ENCODE measurements at places on chromosomes 13 and 19. TPM values are rescaled to one million over a fixed set of nuclear protein-coding genes. Genes with fewer than 3 reads are reported as not detected.

The PINLYP gene
- 0.81 TPM for total RNA-seq

The PLPP2 gene
- 1.7 TPM for total RNA-seq

The FGF22 gene
- total RNA-seq = not detected

The SLC10A2 gene
- not detected for total RNA-seq

The TSKS gene
- not detected for total RNA-seq

DNA sequence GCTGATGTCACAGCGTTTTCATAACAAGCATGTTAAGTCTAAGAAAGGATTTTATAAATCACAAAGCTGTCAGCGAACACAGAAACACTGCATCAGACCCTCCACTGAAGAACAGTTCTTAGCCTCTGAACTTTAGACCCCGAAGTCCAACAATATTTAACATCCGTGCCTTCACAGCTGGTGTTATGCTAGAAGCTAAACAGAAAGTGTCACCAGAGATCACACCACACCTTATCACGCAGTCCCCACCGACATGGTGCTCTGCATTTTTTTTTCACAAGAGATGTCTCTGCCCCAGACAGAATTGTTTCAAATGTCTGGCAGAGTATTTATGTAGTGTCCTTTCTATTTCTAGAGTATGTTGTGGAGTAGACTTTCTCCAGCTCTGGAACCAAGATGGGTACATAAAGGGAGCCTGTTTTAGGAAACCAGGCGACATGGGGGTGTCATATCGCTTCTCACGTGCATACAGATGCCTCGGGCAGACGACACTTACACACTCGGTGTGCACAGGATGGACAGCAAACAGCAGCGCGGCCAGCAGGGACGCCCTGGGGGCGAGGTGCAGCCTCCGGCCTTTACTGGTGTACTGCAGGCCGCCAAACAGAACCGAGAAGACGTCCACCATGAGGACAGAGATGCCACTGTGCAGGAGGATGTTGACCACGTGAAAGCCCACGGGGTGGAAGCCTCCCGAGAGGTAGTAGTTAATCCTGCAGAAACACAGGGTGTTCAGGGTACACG is 12.0 kb downstream of the TMTC4 start:
- no peak for DNase-seq
- no peaks in the 10 kb centered on the region for H3K4me1 ChIP-seq
- H3K27ac ChIP-seq = no peak overlapping the region
- H3K36me3 ChIP-seq = peaks cover 25% of the 10 kb centered on the region
- H3K4me3 ChIP-seq = no peak overlapping the region
- no peaks in the 10 kb centered on the region for H3K27me3 ChIP-seq

GRCh38 chr13:113652404-113653263 is 5.4 kb downstream of the ATP4B start:
- no peak overlapping the region for H3K27ac ChIP-seq
- H3K27me3 ChIP-seq = no peaks in the 10 kb centered on the region
- H3K4me1 ChIP-seq = peaks cover 4% of the 10 kb centered on the region
- no peak for DNase-seq
- H3K4me3 ChIP-seq = no peak overlapping the region

- no peaks in the 10 kb centered on the region for H3K27me3 ChIP-seq
- H3K27ac ChIP-seq = no peak overlapping the region
- H3K4me3 ChIP-seq = no peak overlapping the region
- peaks cover 5% of the 10 kb centered on the region for H3K36me3 ChIP-seq
- no peak for DNase-seq
Measured at GRCh38 chr13:48066310-48066989, 28.5 kb downstream of the MED4 start.

GRCh38 chr19:38032151-38032550 is 125.1 kb downstream of the SIPA1L3 start:
- no peaks in the 10 kb centered on the region for H3K4me1 ChIP-seq
- no peak for DNase-seq
- H3K27ac ChIP-seq = no peak overlapping the region

DNA sequence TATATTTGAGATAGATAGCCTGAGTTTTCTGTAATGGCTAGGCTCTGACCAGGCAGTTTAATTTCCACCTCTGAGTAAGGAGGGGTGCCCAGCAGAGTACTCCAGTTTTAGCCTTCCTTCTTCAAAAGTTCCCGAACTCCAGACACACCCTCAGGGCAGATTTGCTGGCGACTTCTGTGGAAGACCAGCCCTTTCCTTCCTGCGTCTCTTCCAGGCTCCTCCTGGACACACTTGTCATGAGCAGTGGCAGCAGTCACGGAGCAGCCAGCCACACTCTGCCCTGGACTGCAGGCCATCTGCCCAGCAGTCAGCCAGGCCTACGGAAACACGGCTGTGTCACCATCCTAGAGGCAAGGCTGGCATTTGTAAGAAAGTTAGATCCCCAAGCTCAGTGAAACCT is 6.6 kb upstream of the FLT1 start:
- DNase-seq = peak; percentile 61
- no peaks in the 10 kb centered on the region for H3K36me3 ChIP-seq
- no peak overlapping the region for H3K27ac ChIP-seq
- H3K27me3 ChIP-seq = no peaks in the 10 kb centered on the region

- DNase-seq = no peak
- H3K27me3 ChIP-seq = no peaks in the 10 kb centered on the region
- peaks cover 4% of the 10 kb centered on the region for H3K4me1 ChIP-seq
- no peak overlapping the region for H3K27ac ChIP-seq
- H3K36me3 ChIP-seq = no peaks in the 10 kb centered on the region
- no peak overlapping the region for H3K4me3 ChIP-seq
Measured at GRCh38 chr19:36019061-36019670, 5.2 kb upstream of the ALKBH6 start.

DNA sequence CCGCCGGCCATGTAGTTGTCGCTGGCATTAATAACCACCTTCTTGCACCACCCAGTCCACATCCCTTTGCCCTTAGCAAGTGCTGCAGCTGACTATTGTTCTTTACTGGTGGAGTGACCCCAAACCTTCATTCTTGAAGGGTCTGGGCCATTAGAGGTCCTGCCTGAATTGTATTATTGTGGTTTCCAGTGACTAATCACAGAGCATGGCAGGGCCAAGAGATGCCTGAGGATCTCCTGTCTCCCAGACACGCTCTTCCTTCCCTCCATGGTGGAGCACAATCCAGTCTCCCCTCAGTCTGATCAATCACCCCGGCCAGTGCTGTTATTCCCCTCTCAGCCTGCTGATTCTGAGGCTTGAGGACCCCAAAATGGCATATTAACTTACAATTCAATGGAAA is 39.0 kb downstream of the C1QTNF9 start:
- DNase-seq = no peak
- H3K4me3 ChIP-seq = no peak overlapping the region
- peaks cover 8% of the 10 kb centered on the region for H3K4me1 ChIP-seq
- no peaks in the 10 kb centered on the region for H3K36me3 ChIP-seq

DNA sequence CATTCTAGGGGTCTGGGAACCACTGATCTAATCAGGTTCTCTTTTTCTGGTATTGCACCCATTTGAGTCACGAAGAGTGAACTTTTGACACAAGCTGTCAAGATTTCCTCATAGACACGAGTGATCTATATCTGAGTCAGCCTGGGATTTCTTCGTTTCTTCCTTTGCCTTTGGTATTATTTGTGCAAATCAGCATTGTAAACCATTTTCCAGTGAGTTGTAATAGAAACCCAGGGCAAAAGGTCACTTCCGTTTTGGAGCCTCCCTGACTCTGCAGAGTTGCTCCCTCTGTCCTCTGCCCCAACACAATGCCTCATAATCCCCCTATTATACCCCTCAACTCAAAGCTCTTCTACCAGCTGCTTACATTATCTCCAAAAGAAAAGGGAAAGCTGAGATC is 615.1 kb downstream of the EFNB2 start:
- no peaks in the 10 kb centered on the region for H3K4me1 ChIP-seq
- H3K4me3 ChIP-seq = no peak overlapping the region
- H3K27me3 ChIP-seq = no peaks in the 10 kb centered on the region
- H3K36me3 ChIP-seq = no peaks in the 10 kb centered on the region
- DNase-seq = no peak

GRCh38 chr13:72537395-72537780 is 190.0 kb downstream of the MZT1 start:
- no peaks in the 10 kb centered on the region for H3K4me1 ChIP-seq
- no peaks in the 10 kb centered on the region for H3K27me3 ChIP-seq
- no peak for DNase-seq
- peak overlapping the region; percentile 31 for H3K4me3 ChIP-seq

GRCh38 chr19:48203794-48204628 is 33.5 kb downstream of the ZSWIM9 start:
- H3K4me3 ChIP-seq = peak overlapping the region; percentile 68
- no peaks in the 10 kb centered on the region for H3K36me3 ChIP-seq
- no peak overlapping the region for H3K27ac ChIP-seq
- H3K27me3 ChIP-seq = no peaks in the 10 kb centered on the region
- DNase-seq = peak; percentile 93
- H3K4me1 ChIP-seq = no peaks in the 10 kb centered on the region

DNA sequence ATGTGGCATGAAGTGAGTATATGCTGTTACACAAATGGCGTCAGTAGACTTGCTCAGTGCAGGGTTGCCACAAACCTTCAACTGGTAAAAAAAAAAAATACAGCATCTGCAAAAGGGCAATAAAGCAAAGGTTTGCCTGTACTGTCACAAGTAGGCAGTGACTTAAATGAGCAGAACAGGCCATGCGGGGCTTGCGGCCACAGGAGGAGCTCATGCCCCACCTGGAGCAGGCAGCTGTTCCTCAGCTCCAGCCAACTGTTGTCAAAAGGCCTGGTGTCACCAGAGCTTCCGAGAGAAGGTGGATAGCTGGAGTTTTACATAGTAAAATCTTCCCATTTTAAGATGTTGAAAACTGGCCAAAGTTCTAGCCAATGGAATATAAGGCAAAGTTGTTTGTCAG is 7.7 kb downstream of the ATP7B start:
- no peak overlapping the region for H3K27ac ChIP-seq
- no peaks in the 10 kb centered on the region for H3K36me3 ChIP-seq
- peaks cover 35% of the 10 kb centered on the region for H3K4me1 ChIP-seq
- H3K27me3 ChIP-seq = no peaks in the 10 kb centered on the region

DNA sequence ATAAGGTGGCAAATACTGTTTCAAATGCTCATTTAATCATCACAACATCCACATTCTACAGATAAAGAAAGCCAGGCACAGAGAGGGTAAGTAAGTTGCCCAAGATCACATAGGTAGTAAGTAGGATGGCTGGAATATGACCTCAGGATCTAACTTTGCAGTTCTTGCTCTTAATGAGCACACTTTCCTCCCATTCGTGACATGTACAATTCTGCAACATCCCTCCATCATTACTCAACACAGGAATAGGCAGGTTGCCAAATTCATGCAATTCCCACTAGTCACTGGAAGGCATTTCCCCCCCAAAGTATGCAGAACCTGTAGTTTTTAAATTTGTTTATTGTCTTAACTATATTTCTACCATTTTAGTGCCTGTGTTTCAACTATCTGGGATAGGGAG is 109.2 kb downstream of the OLFM4 start:
- no peak overlapping the region for H3K4me3 ChIP-seq
- H3K27ac ChIP-seq = no peak overlapping the region
- H3K36me3 ChIP-seq = no peaks in the 10 kb centered on the region

DNA sequence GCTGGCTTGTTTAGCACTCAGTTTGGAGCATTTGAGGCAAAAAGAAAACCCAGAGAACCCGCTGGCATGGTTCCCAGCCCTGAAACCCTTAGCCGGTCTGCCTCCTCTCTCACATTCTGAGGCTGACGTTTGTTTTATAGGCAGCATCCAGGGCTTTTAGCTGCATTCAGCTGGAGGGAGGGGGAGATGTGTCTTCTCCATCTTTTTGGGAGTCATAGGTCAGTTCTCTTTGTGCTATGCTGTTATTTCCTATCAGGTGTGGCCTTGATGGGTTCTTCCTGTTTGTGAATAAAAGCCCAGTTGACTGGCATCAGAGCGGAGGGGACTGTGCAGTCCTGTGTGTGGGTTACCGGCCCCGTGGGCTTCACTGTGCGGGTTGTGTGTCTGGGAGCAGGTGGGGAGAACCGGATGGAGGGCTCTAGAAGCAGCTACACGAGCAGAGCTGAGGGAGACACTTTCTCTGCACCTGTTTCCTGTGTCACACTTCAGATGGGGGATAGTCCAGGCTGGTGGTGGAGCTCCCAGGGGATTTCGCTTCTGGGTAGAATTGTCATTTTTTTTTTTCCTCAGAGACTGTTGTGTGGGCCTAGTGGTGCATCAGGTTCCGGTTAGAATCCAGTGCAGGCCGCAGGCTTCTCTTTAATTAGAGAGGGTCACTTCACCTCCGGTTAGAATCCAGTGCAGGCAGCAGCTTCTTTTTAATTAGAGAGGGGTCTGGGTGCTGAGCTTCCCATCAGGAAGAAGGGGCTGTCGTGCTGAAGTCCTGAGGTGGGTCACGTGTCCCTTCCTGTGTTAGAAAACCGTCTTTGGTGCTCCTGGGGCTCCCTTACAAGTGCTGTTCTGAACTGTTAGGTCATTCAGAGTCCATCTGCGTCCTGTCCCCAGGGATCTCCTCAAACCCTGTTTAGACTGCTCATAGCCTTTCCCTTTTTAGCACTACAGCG is 69.6 kb downstream of the ARHGEF7 start:
- DNase-seq = no peak
- no peak overlapping the region for H3K4me3 ChIP-seq
- no peaks in the 10 kb centered on the region for H3K4me1 ChIP-seq
- no peaks in the 10 kb centered on the region for H3K36me3 ChIP-seq

GRCh38 chr19:38039966-38040365 is 133.0 kb downstream of the SIPA1L3 start:
- no peak overlapping the region for H3K27ac ChIP-seq
- no peaks in the 10 kb centered on the region for H3K4me1 ChIP-seq
- H3K27me3 ChIP-seq = no peaks in the 10 kb centered on the region
- no peaks in the 10 kb centered on the region for H3K36me3 ChIP-seq
- DNase-seq = no peak

DNA sequence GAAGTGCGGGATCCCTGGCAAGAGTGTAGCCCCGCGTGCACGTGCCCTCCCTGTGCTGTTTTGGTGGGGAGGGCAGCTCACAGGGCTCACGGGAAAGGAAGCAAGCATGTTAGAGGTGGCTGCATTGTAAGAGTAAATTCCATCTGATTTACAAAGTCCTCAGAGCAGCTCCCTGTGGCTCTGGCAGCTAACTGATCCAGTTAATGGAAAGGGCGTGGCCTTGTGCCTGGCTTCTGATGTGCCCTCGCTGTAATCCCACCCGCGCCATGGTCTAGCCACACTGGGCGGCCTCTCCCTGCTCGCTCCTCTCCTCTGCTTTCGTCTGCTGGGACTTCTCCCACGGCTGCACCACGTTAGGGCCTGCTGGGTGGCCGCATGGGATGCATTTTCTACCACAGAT is 258.5 kb downstream of the FGF9 start:
- H3K27me3 ChIP-seq = no peaks in the 10 kb centered on the region
- no peak for DNase-seq
- H3K36me3 ChIP-seq = no peaks in the 10 kb centered on the region
- no peaks in the 10 kb centered on the region for H3K4me1 ChIP-seq

DNA sequence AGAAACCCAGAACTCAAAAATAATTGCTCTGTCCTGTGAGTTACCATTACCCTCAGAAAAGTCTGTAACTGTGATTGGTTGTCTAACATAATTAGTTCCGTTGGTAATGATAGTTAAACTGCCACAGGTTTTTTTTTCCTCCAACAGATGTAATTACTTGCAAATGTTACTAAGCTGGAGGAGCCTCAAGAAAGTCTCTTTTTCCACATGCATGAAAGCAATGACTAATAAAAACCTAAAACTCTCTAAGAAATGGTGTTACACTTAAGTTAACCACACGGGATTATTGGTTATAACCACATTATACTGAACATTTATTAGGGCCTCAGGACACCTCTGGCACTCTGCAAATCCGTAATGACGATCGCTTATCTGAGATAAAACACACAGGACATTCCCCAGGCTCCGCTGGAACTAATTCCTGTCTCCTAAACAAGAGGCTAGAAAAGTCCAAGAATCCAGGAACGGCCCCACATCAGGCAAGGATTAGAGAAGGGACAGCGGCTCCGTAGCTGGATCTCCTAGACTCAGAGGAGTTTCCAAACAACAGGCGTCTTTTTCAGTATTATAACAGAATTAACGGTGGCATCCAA is 753 bp downstream of the ZNF235 start:
- no peak for DNase-seq
- peak overlapping the region; percentile 85 for H3K4me3 ChIP-seq
- H3K27ac ChIP-seq = no peak overlapping the region
- H3K36me3 ChIP-seq = no peaks in the 10 kb centered on the region

All from right lobe of liver (tissue), 6 donors.